ENCODE measurements at places on chromosomes 6 and 20.

DNA sequence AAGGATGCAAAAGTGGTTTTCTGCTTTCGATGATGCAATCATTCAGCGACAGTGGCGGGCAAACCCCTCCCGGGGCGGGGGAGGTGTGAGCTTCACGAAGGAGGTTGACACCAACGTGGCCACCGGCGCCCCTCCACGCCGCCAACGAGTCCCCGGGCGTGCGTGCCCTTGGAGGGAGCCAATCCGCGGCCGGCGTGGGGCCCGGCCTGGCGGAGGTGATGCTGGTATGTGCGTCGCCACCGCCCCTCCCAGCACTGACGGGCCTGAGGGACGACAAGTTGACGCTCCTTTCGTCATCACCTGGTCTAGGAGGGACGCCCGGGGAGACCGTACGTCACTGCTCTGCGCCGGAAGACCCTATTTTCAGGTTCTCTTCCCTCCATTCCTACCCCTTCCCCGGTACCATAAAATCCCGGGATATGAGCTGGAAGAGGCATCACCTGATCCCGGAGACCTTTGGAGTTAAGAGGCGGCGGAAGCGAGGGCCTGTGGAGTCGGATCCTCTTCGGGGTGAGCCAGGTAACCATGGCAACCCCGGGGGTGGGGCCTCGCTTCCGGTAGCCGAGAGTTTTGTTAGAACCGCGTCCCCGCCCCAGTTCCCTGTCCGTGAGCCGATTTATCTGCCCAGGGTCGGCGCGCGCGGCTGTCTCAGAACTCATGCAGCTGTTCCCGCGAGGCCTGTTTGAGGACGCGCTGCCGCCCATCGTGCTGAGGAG, at the start of gene DXO:
Gene DXO (minus strand): TSS at position 146 of the 716 bp plus-strand sequence. CDS start 463 bp downstream, outside the sequence.
- peak; percentile 97 for DNase-seq

DNA sequence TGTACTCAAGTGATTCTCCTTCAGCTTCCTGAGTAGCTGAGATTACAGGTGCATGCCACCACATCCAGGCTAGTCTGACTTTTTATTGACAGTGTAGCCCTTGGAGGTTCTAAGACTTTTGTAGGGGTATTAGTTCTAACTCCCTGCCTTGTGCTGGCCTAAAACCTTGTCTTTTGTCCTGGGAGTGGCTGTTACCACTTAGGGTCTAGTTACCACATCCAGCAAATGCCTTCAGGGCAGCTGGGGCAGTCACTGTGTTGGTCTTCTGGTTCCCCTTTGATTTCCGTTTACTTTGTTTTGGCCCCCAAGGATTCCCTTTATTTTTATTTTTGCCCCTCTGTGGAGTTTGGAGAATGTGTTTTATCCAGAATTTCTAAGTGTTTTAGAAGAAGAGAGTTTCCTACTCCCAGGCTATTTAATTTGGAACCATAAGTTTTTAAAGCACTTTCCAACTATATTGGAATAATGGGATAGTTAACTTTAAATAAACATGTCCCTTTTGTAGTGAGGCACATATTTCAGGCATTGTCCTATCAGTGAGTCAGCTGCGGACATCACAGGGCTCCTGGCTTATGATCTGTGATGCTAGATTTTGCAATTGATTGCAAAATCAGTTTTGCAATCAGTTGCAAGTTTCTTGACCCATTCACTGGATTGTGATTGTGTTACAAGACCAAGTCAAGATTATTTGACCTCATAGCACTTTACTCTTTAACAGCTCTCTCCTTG, 25.0 kb downstream of the IL22RA2 start:
- DNase-seq, result no peak

- DNase-seq, result no peak
Measured at GRCh38 chr6:80321011-80321410, 214.5 kb downstream of the BCKDHB start.

- DNase-seq, result peak; percentile 66
Measured at GRCh38 chr6:45923831-45924391, 91.7 kb downstream of the CLIC5 start.

DNA sequence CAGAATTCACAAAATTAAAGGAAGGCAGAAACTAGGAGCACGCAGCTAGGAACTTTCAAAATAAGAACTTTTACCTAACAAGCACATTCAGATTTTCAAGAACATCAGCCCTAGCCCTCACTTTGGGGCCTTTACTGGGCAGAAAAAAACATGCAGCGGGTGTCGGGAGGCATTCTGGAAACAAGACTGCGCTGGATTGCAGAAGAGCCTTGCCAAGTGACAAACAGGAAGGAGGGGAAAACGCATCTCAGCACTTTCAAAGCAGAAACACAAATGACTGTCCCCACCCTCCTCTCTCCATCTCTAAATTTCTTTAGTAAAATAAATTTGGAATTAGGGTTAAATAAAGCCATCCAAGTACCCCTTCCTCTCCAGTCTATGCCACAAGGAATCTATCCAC, 74.6 kb upstream of the RREB1 start:
- no peak for DNase-seq

DNA sequence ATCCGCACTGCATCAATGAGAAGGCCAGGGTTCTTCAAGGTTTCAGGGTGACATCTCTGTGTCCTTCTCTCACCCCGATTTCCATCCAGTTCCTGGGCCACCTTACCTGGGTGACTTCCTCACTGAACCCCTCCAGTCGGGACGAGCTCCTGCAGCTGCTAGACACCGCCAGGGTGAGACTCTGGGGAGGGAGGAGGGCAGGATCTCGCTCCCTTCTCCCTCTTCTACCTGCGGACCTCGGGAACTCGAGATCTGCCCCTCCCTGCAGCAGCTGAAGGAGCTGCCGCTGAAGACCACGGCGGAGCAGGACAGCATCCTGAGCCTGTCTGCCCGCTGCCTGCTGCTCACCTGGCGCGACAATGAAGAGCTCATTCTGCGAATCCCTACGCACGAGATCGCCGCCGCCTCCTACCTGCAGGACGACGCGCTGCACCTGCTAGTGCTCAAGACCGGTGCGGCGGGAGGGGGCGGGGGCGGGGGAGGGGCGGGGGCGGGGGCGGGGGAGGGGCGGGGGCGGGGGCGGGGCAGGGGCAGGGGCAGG, 7.5 kb downstream of the CCM2L start:
- DNase-seq, result no peak
